ENCODE measurements at places on chromosomes 7 and 10.

- DNase-seq = no peak
Measured at GRCh38 chr7:36190447-36191291, 37.6 kb downstream of the EEPD1 start.

- DNase-seq = no peak
Measured at GRCh38 chr7:33212144-33212543, 82.8 kb downstream of the BBS9 start.

DNA sequence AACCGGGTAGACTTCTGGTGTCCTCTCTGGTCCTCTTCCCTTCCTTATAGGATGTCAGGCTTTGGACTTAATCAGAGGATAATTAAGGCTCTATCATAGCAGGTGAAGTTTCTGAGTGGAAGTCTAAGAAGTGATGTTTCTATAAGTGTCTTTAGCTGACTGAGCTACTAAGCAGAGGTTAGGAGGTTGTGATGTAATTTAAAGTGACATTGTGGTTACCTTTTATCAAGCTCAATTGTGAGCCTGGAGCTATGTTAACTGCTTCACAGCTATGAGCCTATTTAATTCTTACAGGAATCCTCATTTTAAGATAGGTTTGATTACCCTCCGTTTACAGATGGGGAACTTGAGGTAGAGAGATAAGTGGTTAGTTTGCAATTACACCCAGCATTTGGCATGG lies 365.1 kb downstream of the AUTS2 start:
- DNase-seq = no peak

- DNase-seq = no peak
Measured at GRCh38 chr10:75469006-75469616, 37.7 kb downstream of the LRMDA start.

- DNase-seq = no peak
Measured at GRCh38 chr7:87574630-87575029, 26.1 kb downstream of the ABCB1 start.

GRCh38 chr7:7696458-7697119 lies 21.8 kb downstream of the RPA3 start:
- no peak for DNase-seq

- DNase-seq = no peak
Measured at GRCh38 chr10:115854740-115855435, 418.1 kb downstream of the GFRA1 start.

DNA sequence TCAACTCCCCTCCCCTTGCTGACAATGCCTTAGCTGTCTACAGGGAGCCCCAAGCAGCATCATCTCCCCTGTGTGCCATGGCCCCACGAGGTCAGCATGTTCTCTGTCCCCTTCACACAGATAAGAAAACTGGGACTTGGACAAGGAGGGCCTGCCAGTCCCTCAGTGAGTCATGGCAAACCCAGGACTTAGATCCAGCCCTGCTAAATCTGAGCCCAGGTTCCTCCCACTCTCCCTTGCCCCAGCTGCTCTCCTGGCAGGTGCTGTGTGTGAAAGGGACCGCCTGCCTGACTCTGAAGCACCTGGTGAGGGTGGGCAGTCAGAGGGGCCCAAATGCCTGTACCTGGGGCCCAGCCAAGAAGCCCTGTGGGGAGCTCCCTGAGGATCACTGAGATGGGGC lies 7.4 kb downstream of the CRHR2 start:
- DNase-seq = no peak

DNA sequence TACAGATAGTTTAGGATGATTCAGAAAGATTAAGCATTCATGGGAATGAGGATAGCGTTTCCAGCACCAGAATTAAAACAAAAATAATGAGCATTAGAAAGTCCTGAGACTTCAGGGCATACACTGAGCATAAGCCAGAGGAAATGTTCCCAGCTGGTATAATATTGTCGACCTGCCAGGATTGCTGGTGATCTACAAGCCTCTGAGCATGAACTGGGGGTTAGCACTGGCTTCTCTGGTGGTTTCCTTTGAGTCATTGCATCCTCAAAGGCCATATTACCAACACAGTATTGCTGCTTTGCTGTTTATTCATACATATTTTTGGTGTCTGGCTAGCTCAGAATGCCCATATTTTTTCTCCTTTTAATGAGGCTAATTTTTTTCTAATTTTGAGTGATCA lies 10.7 kb upstream of the ATRNL1 start:
- DNase-seq = no peak

DNA sequence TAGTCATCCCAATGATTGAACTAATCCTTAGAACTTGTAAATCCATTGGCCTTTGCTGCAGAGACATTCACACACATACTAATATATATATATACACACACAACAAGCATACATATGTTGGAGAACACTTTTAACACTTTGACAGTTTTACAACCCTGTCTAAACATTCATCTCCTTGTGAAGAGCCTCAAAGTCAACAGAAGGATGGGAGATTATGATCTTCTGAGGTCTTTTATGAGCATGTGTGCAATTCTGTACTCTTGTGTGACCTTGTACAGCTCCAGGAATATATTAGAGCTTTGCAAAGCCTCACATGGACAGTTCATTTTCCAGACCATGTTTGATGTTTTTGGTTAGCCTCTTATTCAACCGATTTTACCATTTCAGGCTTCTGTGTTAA lies 589.0 kb downstream of the NXPH1 start:
- DNase-seq = peak; percentile 34

DNA sequence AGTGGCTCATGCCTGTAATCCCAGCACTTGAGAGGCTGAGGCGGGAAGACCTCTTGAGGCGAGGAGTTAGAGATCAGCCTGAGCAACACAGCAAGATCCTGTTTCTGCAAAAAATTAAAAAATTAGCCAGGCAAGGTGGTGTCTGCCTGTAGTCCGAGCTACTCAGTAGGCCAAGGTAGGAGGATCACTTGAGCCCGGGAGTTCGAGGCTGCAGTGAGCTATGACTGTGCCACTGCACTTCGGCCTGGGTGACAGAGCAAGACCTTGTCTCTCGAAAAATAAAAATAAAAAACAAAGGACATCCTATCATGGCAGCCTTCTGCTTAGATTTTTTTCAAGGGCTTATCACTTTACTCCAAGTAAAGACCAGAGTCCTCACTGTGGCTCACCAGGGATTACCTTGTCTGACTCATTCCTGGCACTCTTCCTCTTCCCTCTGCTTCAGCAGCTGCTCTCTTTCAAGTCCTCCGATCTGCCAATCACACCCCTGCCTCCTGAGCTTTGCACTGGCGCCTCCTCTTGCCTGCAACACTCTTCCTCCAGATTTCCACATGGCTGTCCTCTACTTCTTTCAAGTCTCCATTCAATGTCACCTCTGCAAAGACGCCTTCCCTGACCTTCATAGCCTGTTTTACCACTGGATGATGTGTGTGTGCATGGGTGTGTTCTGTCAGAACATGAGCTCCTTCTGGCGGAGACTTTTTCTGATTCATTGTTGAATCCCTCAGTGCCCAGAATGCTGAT lies 7.7 kb downstream of the PRTFDC1 start:
- no peak for DNase-seq

GRCh38 chr7:92071032-92071431 lies 63.2 kb downstream of the CYP51A1 start:
- no peak for DNase-seq

DNA sequence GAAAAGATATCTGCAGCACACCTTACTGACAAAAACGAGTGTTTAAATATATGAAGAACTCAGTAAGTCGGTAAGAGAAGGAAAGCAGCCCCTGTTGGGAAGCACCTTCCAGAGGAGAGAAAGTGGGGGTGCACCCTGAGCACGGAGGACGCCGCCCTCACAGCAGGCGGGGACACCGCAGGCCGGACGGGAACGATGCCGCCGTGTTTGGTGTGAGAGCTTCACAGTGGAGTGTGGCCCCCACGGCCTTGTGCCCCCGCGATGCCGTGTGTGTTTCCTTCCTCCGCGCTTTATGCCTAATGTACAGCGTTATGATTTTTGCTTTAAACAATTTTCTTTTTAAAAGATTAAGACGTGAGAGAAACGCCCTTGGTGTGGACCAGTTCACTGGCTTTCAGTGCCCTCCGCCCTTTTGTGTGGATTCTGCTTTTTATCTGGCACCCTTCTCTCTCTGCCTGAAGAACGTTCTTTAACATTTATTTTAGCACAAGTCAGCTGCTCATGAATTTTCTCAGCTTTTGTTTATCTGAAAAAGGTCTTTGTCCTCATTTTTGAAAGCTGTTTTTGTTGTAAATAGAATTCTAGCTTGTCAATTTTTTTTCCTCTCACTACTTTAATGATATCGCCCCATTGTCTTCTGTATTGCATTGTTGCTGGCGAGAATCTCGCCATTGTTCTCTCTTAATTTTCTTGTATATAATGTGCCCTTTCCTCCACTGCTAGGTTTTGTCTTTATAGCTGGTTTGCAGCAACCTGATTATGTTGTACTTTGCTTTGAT lies 110.7 kb downstream of the INPP5A start:
- DNase-seq = no peak

DNA sequence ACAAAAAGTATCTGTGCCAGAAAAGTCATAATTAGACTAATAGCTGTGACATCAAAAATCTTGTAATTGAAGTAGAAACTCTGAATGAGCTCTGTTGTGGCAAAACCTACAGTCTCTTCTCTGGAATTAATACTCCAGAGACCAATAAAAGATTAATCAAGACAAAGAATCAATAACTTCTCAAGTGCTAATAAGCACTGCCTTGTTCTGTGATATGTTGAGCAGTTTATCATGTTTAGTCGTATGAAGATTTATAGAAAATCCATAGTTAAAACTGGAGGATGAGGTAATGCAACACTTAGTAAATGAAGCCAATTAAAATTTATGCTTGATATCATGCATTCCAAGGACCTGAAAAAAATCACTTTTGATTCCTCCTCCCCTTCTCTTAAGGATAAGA lies 72.3 kb upstream of the RNF32 start:
- DNase-seq = no peak

DNA sequence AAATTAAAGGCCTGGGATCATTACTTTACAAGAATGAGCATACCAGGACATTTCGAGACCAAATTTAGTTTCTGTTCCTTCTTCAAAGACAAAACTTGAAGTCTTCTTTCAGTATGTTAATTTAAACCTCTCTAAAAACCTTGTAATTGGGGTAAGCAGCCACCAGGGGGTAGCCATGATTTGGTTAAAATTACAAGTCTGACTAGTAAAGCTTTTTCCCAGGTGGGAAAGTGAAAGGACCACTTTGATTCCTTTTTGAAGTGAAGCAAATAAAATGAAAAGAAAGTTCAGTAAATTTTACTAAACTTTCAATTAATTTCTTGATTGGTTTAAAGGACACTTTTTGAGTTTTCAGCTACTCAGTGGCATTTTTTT lies 294.3 kb downstream of the BBS9 start:
- DNase-seq = no peak

DNA sequence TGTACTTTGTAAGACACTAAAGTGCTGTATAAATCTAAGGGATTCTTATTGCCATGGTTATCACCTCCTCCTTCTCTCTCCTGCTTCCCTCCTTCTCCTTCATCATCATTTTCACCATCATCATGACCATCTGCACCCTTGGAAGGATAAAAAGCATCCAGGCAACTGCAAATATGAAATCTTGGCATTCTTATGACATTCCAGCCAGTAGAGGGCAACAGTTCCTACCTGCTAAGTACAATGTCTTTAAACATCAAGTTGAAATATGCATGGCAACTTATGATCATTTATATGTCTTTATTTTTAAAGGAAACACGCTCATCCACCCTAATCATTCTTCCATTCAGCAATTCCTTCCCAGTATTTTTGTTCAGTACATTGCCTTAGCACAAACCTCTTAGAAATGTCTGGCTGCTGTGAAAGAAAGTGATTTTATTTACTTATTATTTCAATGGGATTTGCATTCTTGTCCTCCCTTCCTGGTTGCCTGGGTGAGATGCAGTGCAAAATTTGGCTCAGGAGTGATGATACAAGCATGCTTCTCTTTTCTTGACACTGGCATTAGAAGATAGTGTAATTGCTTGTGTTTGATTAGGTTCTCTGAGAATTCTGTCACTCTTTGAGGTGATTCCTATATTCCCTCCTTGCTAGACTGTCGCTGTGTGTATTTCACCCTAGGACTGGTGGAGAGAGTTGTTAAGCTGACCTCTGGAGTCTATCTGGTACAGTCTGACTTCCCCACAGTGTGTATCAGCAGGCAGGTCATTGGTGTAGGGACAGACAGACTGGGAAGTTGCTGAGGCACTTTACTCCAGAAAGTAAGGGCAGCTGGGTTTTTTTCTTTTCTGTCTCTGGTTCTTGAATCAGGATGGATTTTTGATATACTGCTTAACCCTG lies 188.5 kb upstream of the BMPER start:
- DNase-seq = no peak

Measured in kidney (tissue), 22 donors.